ENCODE measurements at places on chromosomes 11 and 22.

DNA sequence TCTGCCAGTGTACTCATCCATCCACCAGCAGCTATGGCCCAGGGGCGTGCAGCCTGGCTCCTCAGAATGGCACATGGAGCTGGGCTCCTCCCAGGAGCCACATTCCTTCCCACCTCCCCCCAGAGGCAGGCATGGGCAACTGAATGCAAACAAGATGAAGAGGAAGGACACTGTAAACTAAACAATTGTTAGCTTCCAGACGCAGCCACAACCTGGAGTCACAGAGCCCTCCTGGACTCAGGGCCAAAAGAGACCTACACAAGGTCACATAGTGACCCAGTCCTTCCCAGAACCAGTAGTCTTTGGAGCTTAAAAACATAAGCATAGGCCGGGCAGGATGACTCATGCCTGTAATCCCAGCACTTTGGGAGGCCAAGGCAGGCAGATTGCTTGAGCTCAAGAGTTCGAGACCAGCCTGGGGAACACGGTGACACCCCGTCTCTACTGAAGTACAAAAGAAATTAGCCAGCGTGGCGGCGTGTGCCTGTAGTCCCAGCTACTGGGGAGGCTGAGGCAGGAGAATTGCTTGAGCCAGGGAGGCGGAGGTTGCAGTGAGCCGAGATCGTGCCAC, 30.7 kb upstream of the CLDN5 start:
- no peak for DNase-seq

DNA sequence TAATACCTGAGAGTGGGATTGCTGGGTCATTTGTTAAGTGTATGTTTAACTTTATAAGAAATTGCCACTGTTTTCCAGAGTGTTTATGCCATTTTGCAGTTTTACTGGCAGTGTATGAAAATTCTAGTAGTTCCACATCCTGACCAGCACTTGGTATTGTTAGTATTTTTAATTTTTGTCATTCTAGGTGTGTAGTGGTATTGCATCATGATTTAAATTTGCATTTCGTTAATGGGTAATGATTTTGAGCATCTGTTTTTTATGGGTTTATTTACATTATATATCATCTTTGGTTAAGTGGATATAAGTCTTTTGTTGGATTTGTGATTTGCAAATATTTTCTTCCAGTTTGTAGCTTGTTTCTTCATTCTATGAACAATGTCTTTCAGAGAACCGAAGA, 34.7 kb downstream of the PDE3B start:
- no peak for DNase-seq

GRCh38 chr11:12832480-12833224, 158.4 kb downstream of the TEAD1 start:
- no peak for DNase-seq

DNA sequence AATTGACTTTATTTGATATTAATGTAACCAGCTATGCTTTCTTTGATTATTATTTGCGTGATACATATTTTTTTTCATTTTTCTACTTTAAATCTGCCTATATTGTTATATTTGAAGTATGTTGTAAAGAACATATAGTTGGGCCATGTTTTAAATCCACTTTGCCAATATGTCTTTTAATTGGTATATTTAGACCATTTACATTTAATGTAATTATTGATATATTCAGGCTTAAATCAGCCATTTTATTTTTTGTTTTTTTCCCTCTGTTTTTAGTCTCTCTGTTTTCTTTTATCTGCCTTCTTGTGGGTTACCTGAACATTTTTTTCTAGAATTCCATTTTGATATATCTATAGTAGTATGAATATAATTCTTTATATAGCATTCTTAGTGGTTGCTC, 55.9 kb downstream of the ADAMTS15 start:
- DNase-seq = no peak

DNA sequence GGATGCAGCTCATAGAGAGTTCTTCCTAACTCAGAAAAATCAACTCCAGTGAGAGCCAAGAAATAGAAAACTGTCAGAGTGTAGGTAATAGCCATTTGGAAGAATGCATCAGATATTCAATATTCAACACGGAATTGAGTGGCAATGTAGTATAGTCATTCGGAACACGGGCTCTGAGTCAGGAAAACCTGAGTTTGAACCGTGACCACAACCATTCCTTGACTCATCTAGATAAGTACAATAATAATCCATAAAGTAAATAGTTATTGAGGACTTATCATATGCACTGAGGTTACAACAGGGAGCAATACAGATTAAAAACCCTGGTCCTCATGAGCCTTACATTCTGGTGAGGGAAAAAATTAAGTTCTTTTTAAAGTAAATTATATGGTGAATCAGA, 62.6 kb upstream of the PHF21A start:
- DNase-seq = no peak

DNA sequence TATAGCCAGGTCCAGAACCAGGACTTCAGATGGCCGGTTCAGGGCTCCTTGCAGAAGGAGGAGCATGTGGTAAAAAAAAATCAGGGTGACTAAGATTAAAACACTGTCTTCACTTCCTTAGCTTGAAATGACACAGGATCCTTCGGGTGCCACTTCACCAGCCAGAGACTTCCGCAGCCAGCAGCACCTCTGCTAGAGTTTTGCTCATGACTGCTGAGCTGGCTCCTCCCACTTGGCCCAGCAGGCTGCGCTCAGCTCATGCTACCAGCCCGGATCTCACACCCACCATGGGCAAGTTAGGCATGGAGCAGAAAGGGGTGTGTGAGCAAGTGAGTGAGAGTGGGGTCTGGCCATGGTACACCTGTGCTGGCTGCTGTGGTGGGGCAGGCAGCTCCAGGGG, 6.6 kb upstream of the MS4A18 start:
- DNase-seq = no peak

- DNase-seq = no peak
Observed at GRCh38 chr11:50070389-50070788, 37.7 kb downstream of the OR4C45 start.

DNA sequence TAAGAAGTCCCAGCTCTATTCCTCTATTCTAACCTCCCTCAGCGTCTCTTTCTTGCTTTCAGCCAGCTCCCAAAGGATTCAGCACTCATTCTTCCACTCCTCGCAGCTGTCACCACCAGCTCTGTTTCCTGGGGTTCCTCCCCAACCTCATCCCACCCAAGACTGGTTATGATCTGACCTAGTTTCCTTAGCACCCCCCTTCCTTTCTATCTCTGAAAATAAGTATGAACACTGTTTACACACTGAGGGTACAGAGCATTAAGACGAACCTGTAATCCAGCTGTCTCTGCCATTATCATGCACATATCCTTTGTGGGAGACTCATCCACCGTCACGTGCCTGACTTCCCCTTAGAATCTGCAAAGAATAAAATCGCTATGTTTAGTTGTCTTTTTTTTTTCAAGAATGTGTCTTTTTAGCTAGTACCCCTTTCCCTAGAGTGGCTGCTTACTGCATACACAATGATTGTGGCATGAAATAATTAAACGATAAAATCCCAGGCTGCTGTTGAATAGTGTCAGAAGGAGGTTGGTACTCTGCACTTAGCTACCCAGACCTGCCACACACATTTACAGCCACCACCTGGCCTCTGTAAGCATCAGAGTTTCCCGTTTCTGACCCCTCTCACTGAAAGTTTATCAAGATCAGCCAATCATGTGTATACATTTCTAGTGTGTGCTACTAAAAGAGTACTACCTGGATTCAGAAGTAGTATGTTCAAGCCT, 26.9 kb upstream of the CSTF3 start:
- DNase-seq = no peak

DNA sequence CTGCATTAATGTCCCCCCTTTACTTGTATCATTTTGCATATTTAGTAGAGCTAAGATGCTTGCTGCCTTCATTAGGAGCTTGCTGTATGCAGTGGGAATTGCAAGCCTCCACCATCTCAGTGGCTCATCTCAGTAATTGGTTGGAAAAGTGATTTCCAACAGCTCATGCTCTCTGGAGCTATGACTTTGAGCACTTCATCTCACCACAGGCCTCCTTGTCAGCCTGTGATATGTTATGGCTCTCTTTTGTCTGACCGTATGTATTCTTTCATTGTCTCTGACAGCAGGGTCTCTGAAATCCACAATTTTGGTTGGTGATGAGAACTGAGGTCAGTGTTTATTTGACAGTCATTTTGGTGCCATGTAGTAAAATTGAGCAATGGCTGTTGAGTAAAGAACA, 345.1 kb downstream of the FAT3 start:
- no peak for DNase-seq

- DNase-seq = no peak
Observed at GRCh38 chr11:20087118-20087521, 73.2 kb downstream of the DBX1 start.

GRCh38 chr22:29147331-29147899, 58.3 kb upstream of the EMID1 start:
- no peak for DNase-seq

- DNase-seq = no peak
Observed at GRCh38 chr11:16856022-16856471, 117.6 kb downstream of the C11orf58 start.

DNA sequence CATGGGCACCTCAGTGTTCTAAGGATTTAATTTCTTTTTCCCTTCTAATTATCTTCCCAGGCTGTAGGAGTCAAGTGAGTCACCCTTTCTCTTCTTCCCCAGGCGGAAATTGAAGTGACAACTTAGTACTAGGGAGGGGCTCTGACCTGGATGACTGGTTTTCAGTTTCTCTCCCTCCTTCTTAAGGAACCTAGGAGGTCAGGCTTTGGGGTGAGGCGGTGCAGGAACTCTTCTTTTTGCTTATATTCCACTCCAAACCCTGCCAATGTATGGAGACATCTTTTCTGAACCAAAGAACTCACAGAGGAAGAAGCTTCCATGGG, 12.6 kb downstream of the ZDHHC5 start:
- no peak for DNase-seq

GRCh38 chr11:68649851-68650555, 34.3 kb upstream of the GAL start:
- no peak for DNase-seq

DNA sequence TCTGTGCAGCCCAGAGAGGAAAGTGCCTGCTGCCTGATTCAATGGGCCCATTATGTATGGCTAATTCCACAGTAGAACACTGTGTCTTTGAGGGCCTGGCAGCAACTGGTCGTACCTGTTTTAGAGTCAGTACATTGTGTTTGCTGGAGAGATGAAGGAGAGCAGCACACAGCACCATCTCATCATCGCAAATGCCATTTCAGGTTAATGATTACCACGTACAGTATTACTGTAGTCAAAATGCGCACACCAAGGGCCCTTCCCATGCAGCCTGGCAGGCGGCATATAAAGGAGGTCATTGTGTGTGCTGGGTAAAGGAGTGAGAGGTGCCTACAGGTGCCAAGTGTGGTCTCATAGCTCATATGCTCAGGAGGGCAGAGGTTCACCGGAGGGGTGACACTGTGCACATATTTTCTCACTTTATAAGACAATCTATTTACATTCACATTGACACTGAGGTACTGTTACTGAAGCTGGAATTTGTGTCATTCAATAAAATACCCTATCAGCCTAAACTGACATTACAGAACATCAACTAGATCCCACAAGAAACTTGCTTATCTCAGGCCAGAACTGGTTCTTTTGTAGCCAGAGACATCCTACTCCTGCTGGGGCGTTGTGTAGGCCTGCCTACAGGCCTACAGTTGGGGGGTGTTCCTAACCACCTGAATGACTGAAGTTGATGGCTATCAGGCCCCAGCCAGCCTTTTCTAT, 90.4 kb downstream of the APIP start:
- no peak for DNase-seq

DNA sequence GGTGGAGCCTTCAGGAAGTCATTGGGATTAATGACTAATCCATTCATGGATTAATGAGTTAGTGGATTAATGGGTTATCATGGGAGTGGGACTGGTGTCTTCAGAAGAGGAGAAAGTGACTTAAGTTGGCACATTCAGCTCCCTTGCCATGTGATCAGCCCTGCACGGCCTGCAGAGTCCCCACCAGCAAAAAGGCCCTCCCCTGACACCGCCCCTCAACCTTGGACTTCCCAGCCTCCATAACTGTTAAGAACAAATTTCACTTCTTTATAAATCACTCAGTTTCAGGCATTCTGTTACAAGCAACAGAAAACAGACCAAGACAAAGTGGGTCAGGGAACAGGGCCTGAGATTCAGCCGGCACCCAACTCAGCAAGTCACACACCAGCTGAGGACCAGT, 85.3 kb downstream of the MICAL3 start:
- DNase-seq = no peak

GRCh38 chr11:18471995-18472394, 16.3 kb downstream of the LDHAL6A start:
- no peak for DNase-seq

Data from activated CD8-positive, alpha-beta memory T cell treated with anti-CD3 and anti-CD28 coated beads for 4 hours (primary cell).